ENCODE measurements at places on chromosomes 13 and 19. TPM values are rescaled to one million over a fixed set of nuclear protein-coding genes. Genes with fewer than 3 reads are reported as not detected.
A peak's percentile ranks its signal among the peaks of the same experiment; 100 is the strongest.

DNA sequence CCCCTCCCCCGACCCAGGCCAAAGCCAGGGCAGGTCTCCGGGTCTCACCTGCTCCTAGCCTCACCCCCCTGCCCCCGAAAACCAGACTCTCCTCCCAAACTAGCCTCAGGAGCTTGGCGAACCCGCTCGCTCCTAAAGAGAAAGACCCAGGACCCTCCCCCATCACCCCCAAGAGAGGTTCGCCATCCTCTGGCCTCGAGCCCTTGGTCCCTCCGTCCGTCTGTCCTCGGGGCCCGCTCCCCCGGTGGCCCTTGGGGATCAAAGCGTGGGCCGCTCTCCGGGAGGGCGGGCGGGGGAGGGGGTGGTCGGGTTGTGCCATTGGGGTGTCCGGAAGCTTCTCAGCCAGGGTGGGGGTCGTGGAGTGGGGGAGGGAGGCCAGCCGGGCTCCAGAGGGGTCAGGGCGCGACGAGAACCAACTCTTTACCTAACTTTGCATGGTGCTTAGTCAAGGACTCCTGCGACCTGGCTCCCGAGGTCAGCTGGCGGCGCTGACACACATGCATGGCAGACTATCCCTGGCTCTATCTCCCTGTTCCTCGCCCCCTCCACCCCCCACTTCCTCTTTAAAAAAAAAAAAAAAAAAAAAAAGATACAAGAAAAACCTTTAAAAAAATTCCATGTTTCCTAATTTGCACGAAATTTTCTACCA lies 15.6 kb downstream of the SMIM24 start:
- DNase-seq: no peak

DNA sequence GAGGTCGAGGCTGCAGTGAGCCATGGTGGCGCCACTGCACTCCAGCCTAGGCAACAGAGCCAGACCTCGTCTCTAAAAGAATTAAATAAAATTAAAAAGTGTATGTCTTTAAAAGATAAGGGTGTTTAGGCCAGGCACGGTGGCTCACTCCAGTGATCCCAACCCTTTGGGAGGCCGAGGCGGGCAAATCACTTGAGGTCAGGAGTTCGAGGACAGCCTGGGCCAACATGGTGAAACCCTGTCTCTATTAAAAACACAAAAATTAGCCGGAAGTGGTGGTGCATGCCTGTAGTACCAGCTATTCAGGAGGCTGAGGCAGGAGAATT lies 7.5 kb upstream of the SDHAF1 start:
- DNase-seq: no peak

DNA sequence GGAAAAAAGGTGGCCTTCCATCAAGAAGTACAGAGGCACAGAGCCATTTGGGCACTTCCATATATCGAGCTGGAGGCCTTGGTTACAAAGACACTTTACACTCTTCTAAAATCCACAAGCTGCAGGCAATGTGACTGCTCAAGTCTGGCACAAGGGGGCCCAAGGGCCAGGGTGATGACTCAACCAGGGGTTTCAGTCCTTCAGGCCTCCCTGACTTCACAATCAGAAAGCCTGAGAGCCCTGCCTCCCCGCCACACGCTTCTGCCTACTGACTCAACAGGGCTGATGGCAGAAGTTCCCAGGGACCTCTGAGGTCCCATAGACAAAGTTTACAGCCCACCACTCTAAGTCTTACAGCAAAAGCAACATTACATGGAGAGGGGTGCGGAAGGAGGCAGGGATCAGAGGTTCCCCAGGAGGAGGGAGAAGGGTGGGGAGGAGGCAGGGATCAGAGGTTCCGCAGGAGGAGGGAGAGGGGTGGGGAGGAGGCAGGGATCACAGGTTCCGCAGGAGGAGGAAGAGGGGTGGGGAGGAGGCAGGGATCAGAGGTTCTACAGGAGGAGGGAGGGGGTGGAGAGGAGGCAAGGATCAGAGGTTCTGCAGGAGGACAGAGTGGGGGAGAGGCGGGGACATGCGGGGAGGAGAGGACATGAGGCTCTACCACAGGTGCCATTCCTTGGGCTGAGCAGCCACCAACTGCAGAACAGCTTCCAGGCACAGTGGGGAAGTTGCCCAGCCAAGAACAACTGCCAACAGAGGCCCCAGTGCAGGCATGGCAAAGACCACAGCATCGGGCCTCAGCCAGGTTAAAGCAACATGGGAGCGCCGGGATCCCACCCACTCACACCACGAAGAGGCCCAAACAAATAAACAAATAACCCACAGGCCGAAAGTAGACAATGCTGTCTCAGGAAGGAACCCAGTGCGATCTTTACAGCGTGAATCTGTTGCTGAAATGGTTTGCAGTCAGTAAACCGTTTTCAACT lies 52.0 kb downstream of the SLC7A1 start:
- no peak for DNase-seq

DNA sequence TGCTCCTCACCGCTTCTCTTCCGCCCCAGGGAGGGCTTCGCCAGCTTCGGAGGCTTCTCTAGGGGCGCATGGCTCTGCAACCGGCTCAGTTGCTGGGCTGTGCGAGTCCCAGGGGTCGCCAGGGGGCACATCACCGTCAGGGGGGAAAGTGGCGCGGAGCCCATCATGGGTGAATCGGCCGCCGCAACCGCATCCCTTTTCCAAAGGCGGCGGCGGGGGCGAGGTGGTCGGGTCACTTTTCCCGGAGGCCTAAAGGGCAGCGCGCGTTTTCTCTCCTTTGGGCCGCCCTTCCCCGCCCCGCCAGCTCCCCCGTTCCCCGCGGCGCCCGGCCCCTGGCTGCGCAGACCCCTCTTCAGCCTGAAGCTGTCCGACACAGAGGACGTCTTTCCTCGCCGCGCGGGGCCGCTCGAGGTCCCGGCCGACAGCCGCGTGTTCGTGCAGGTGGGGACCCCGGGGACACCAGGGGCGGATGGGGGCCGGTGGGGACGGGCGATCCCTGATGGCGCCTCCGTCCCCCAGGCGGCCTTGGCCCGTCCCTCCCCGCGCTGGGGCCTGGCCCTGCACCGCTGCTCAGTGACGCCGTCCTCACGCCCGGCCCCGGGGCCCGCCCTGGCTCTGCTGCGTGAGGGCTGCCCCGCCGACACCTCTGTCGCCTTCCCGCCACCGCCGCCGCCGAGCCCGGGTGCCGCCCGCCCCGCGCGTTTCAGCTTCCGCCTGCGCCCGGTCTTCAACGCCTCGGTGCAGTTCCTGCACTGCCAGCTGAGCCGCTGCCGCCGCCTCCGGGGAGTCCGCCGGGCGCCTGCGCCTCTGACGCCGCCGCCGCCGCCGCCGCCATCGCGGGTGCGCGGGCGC lies 1.7 kb downstream of the TGFBR3L start:
- peak; percentile 68 for DNase-seq

DNA sequence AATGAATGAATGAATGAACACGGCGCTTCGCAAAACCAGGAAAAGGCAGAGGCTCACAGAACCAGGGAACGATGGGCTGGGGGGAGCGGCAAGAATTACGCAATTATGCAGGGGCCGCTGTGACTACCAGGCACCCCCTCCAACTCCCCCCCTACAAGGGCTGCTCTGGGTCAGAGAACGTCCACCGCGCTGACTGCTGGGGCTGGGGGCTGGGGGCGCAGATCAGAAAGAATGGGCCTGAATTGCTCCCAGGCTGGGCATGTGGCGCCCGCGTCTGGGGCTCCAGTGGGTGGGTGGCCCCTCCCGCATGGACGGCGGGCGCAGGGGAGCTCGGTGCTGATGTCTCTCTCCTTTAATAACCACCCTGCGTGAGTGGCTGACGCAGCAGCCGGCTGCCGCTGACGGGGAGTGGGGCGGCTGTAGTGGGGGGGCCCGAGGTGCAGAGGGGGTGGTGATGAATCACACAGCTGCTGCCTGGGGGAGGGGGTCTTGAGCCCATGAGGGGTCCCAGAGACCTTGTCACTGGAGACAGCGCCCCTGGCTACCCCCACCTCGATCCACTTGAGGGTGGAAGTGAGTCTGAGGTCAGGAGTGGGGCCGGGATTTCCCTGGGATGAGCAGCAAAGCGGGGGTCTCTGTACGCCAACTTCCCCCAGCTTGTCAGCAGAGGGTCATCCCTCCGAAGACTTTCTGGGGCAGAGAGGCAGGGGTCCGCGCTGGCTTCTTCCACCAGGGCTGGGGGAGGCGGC lies 1.5 kb upstream of the CIRBP start:
- no peak for DNase-seq

- DNase-seq: peak; percentile 47
Observed at GRCh38 chr13:21326155-21327031, 132.7 kb downstream of the ZDHHC20 start.

DNA sequence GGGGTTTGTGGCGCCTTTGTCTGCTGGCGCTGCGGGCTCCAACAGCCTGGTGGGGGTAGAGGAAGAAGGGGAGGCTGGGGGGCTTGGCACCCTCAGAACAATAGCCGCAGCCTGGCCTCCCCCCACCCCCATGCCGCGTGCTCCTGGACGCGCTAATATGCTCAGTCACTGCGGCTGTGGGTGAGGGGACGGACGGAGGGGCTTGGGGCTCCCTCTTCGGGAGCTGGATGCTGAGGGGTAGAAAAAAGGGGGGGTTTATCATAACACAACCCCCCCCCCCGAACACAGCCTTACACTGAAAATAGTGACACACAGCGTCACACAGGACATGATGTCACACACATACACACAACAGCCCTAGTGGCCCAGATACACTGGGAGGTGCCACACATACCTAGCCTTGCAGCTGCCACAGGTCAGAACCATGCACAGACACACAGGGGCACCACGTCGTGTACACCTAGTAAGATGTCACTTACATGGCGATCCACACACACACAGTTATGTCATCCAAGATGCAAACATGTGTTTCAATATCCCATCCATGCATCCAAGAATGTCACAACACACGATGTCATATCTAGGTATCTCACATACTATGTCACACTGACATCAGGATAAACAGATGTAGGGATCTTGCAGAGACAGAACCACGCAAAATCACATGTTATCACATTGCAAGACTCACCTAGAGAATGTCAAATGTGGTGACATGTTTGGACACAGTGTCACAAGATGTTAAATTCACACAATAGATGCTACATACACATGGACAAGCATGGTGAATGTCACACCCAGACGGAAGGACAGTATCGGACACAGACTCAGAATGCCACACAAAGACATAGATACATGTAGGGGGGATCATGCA lies 806 bp downstream of the MAST1 start:
- DNase-seq: peak; percentile 47

- no peak for DNase-seq
Observed at GRCh38 chr13:98848746-98849145, 96.3 kb upstream of the SLC15A1 start.

GRCh38 chr19:17282488-17283125 lies 906 bp downstream of the ANKLE1 start:
- peak; percentile 92 for DNase-seq

DNA sequence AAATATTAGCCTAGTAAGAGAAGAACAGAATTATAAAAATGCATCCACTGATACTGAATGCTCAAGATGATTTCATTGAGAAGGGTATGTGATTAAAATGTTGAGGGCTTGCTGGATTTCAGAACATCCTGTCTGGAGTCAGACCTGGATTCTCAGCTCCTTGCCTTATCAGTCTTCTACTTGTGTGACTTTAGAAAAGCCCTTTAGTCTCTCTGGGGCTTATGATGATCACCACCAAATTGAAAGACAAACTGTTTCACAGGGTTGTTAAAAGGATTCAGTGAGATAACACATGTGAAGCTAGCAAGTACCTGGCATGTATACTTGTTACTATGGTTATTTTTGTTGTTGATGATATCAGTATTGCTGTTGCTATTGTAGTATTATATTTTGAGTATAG lies 118.4 kb downstream of the GPC6 start:
- no peak for DNase-seq

DNA sequence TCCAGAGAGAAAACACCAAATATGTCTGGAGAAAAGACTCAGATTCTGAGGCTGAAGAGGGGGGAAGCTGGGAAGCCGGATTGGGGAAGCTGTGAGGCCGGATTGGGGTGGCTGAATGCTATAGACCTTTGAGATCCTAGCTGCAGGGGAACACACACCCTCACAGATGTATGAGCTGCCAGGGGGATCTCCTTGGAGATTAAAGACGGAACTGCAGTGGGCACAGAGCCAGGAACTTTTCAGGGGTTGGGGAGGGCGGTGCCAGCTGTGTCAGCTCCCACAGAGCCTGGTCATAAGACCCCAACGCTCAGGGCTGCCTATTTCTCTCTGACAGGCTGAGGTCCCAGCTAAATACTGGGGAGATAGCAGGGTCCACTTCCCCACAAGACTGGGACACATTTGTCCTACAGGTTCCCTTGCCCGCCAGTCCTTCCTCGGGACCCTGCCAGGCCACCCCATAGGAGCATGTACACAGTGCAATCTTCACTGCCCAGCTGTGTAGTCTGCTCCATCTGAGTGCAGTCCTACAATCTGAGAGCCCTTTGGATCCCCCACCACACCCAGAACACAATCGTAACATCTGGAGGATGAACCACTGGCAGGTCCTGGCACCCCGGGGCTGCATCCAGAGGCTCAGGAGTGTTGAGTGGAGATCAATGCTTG lies 1893.9 kb downstream of the PCDH9 start:
- DNase-seq: no peak

GRCh38 chr13:32530841-32531253 lies 7.7 kb downstream of the N4BP2L2 start:
- DNase-seq: no peak

- DNase-seq: no peak
Observed at GRCh38 chr19:12987781-12988180, 7.5 kb upstream of the NFIX start.

DNA sequence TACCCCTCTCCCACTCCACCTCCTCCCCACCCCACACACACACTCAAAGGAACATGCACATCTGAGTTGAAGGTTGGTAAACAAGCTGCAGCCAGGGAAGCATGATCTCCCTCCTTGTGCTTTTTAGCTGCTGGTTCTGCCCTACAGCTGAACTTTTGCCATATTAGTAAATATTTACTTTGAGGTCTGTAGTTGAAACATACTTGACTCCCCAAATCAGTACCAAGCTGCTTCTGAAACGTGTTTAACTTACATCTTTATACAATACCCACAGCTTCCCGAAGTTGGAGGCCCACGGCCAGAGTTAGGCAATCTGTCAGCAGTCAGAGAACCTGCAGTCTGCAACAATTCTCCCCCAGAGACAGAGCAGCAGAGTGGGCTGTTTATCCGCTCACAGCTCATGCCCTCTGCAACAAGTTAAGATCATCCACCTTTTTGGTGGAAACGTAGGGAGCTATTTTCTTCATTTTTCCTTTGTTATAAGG lies 1.5 kb upstream of the PCDH20 start:
- DNase-seq: no peak

GRCh38 chr13:22740264-22740663 lies 440.5 kb upstream of the SGCG start:
- no peak for DNase-seq

Gene PRR36
- 37.4 TPM for total RNA-seq

Gene GSX1
- total RNA-seq: not detected

Gene FGF9
- total RNA-seq: 19.5 TPM

Gene EDNRB
- 0.10 TPM for total RNA-seq

Gene FAM216B
- not detected for total RNA-seq

Gene ZFP14
- total RNA-seq: 14.3 TPM

Gene GPC6
- 11.8 TPM for total RNA-seq
